ENCODE measurements at places on chromosomes 4 and X.

- no peak for DNase-seq
These were observed 18.9 kb downstream of the LEF1 start for GRCh38 chr4:108149588-108150380.

DNA sequence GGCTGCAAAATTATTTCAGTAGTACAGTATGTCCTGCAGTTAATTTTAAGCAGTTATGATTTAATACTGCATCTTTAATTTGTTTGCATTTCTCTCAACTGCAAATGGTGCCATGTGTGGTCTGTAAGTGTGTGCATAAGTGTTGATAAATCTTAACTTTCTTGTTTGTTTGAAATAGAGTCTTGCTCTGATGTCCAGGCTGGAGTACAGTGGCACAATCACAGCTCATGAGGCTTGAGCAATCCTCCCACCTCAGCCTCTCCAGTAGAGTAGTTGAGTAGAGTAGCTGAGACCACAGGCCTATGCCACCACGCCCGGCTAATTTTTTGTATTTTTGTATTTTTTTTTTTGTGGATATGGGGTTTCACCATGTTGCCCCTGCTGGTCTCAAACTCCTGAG, 322.5 kb upstream of the NR3C2 start:
- DNase-seq: no peak

DNA sequence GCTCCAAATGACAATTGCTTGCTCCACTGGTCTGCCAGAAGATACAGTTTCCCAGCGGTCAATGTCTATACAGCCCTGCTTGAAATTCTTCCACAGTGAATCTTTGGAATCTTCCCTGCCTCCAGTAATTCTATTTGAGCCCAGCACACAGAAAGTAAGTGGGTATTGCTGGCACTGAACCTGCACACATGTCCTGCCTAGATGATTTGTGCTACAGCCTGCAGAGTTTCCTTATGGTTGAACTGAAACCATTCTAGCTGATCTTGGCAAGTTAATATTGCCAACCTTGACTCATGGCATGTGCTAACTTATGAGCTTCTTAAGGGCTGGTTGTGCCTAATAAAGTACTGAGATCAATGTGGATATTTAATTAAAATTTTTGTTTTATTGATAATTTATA, 553.8 kb upstream of the GNPDA2 start:
- DNase-seq: no peak

GRCh38 chr4:84913176-84913575, 53.3 kb downstream of the WDFY3 start:
- DNase-seq: no peak

DNA sequence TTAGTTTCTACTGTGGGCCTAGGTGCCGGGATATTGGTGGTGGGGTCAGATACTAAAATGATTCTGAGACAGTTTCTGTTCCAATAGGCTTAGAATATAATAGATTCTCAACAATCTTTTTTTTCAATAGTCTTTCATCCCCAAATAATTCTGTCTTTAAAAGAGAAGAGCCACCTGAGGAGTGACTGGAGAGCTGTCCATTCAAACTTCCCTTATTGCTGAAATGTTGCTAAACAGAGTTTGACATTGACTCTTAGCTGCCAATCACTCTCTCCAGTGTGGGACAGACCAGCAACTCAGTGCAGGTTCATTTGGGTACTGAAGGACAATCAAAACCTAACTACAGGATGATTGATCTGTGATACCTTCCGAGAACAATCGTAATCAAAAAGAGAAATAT, 12.4 kb upstream of the ADH7 start:
- DNase-seq: no peak

DNA sequence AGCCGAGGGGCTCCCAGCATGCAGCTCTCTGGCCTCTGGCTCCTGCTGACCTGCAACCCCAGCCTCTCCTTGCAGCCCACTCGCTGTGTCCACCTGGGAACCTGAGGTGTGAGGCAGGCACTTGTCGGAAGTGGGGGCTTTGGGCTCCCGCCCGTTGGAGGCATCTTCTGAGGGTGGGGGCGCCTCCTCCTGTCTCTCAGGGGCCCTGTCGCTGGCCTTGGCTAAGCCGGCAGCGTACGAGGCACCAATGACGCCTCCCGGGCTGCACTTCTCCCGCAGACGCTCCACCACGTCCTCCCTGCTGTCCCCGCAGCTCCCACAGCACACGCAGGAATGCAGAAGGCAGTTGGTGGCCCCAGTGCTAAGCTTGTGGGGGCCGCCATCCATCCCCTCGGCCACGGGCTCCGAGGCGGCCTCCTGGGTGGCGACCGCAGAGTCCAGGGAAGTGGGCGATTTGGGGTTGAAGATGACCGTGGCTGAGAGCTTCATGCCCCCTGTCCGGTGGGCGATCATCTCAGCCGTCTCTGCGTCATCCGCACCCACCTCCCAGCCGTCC, 42.5 kb upstream of the MXD4 start:
- no peak for DNase-seq

DNA sequence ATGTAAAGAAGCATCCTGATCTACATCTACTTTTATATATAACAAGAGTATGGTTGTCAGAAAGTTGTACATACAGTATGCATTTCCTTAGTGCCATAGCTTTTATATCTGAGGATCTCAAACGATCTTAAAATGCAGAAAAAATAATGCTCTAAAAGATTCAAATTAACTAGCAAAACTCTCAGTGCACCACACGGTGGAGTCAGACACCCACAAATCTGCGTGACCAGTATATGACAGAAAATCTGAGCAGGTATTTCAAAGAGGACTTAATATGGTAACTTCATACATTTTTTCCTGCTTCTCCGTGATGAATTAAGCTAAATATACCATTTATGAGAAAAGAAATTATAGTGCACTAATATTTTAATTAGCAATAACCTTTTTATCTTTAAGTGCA, 803.0 kb downstream of the DMD start:
- no peak for DNase-seq

- DNase-seq: no peak
These were observed 1220.5 kb downstream of the PCDH18 start for GRCh38 chr4:136311774-136312173.

DNA sequence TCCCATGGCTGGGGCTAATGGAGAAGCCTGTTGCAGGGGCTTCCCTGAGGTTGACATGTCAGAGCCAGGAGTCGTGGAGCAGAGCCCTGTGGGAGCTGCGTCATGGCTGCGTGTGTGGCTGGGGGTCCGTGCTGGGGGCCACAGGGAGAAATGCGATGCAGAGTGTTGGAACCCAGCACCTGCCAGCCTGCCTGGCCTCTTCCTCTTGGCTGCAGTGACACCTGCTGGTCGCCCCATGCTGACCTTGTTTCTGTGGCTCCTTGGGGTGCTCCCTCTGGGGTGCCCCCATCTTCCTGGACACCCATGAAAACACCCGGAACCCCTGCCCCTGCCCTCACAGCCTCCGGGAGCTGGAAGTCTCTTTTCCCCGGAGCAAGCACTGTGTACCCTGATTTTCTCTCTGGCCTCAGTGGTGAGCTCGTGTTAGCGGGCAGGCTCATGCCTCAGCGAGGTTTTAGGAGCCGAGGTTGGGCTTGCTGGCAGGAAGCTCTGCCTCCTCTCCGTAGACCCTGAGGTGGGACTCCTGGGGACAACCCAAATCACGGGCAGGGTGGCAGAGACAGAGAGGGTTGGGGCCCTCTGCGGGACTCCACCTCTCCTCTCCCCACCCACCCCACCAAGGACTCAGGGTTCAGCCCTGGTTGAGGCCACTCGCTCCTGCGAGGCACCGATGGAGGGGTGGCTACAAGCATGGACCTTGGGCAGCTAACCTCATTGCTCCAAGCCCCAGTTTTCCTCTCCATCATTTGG, 103.7 kb downstream of the SORCS2 start:
- DNase-seq: no peak

- DNase-seq: no peak
These were observed 6.0 kb downstream of the PDLIM5 start for GRCh38 chr4:94457692-94458106.

- no peak for DNase-seq
These were observed 12.4 kb downstream of the CASP6 start for GRCh38 chr4:109690690-109691410.

- no peak for DNase-seq
These were observed 78.4 kb downstream of the FAM9B start for GRCh38 chrX:8955511-8955910.

DNA sequence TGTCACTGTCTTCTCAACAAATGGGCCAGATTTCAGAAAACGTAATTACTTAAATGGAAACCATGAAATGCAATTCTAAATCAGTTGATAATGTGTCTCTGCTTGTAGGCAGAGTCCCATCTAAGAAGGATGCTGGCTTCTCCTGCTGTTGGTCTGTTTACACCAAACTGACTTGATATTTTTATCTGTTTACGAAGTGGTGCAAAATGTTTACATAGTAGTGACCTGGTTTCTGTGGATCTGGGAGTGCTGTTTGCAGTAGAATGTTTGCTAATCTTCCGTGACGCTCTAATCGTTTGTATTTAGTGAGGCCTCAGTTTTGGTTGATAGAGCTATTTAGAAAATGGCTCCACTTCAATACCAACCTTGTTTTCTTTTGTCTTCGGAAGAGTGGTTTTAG, 213.5 kb downstream of the VEGFC start:
- no peak for DNase-seq

- no peak for DNase-seq
These were observed 235.4 kb downstream of the SPRY1 start for GRCh38 chr4:123631786-123632692.

- no peak for DNase-seq
These were observed 118.8 kb downstream of the FAM13A start for GRCh38 chr4:88938138-88938537.

- no peak for DNase-seq
These were observed 599.9 kb downstream of the IL15 start for GRCh38 chr4:142236268-142236667.

- DNase-seq: no peak
These were observed 738.6 kb downstream of the PCDH7 start for GRCh38 chr4:31458813-31459212.

GRCh38 chr4:169279108-169279507, 8.4 kb upstream of the SH3RF1 start:
- DNase-seq: no peak

DNA sequence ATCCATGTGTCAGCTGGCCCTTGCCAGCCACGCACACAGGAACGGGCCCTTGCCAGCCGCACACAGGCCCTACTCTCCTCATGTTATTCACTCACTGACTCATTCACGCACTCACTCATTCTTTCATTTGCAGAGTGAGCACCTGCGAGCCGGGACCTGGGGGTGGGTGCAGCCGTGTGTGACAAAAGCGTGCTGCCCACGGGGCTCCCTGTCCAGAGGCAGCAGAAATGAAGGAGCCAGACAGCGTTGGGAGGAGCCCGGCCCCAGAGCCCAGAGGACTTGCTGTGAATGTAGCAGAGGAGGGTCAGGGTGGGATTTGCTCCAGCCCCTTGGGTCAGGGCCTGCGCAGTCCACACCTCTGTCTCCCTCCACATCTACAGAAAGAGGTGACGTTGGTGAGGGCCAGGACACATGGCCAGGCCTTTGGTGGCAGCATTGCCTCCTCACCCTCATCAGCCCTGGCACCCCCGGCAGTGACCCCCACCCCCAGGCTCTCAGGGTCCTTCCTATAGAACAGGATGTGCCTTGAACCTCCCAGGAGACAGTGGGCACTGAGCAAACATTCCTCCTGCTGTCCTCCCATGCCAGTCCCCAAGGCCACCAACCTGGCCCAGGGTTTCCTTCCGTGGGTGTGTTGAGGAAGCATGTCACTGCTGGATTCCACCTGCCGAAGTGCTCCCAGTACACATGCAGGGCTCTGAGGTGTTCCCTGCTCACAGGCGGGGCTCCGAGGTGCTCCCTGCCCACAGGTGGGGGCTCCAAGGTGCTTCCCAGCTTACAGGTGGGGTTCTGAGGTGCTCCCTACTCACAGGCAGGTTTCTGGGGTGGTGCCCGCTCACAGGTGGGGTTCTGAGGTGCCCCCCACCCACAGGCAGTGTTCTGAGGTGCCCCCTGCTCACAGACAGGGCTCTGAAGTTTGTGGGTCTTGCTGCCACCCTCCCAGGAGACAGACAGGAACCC, 105.7 kb downstream of the HMX1 start:
- no peak for DNase-seq

DNA sequence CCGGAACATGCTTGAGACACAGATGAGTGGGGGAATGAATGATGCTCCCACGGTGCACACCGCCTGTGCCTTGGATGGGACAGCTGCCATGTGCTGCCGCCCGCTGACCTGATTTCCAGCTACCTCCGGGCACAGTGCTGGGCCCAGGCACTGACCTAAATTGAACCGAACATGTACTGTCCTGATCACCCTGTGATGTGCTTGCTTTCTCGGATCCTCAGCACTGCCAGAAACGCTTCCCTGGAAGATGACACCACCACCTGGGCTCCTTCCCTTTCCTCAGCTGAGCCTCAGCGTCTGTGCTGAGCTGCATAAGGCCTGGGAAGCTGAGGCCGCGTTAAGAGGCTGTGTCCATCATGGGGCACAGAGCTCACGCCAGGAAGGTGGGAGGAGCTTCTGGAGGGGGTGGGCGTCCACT, 39.3 kb upstream of the MXD4 start:
- DNase-seq: no peak

DNA sequence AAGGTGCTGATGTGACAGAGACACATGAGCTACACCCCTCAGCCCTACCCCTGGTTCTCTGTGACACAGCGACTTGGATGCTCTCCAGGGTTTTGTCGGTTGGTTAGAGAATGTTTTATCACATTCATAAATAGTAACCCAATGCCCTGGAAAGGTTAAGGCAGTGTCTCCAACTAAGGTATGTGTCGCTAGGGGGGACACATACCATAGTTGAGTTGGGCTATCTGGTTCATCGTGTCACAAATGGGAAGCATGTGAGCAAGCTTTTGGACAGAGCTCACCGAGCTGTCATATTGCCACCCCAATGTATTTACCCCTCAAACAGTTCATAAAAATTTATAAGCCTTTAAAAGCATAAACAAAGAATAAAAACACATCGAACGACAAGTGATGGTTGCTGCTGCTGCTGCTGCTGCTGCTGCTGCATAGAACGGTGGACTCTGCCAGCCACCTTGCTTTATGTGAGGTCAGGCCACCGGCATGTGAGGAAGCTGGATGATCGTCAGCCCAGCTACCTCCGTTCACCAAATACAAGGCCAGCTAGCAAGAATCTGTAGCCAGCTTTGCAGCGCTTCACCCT, 55.9 kb downstream of the STOX2 start:
- no peak for DNase-seq

DNA sequence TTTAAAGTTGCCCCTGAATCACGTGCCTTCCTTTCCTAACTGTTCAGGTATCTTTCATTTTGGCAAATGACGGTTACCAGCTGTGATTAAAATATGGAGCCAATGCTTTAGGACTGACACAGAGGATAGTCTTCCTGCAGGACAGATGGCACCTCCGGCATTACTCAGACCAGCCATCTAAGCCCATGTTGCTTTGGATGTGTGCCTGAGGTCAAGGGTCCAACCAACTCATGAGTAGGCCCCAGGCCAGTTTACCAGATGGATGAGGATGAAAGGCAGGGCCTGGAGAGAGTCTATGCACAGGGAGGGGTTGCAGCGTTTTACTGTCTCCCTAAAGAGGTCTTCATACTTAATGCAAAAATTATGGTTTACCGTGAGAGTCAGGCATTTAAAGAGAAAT, 174.0 kb upstream of the GATB start:
- DNase-seq: no peak

- DNase-seq: no peak
These were observed 90.0 kb upstream of the GRPR start for GRCh38 chrX:16033331-16033730.
